ENCODE measurements at places on chromosomes 13 and 19.
A peak's percentile ranks its signal among the peaks of the same experiment; 100 is the strongest.

DNA sequence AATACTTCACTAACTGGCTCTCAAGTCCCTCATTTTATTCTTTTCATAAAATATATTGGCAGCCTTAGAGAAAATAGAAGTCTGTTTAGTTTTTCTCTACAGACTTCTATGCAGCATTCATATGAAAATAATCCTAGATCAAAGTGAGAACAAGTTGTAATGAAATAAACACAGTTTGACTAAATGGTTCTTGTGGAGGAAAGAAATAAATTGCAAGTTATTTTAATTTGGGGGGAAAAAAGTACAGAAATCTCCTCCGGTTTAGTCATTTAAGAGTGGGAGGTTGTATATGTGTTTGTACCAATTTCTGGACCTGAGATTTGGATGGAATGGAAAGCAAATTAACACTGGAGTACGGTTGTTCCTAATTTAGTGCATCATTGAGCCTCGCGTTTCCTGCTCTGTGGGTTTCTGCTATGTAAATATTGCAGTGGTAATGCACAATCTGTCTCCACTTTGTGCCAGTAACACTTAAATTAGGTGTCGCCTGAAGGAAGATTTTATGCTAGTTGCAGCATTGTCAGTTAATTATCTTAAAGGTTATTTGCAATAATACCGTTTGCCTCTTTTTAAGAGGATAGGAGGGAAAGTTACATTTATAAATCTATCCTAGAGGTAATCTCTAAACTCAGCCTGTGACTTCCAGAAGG is 100.2 kb downstream of the ZIC5 start:
- DNase-seq = no peak

- peak; percentile 54 for DNase-seq
Measured at GRCh38 chr13:85665286-85665685, 133.9 kb downstream of the SLITRK6 start.

DNA sequence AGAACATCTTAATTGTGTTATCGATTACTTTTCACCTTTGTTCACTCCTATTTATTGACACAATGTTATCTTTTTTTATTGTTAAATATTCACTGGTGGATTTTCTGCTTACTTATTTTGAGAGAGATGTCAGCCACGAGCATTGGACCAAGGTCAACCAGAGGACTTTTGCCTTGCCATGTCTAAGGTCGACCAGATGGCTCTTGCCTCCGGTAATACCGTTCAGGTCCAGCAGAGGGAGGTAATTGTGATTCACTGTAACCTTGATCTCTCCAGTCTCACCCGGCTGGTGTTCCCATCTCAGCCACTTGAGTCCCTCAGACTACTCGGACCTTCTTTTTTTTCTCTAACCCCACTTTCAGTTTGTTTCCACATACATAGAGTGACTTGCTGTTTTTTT is 1438.1 kb downstream of the UQCRFS1 start:
- peak; percentile 2 for DNase-seq

GRCh38 chr13:60945396-60945795 is 470.3 kb downstream of the PCDH20 start:
- no peak for DNase-seq

DNA sequence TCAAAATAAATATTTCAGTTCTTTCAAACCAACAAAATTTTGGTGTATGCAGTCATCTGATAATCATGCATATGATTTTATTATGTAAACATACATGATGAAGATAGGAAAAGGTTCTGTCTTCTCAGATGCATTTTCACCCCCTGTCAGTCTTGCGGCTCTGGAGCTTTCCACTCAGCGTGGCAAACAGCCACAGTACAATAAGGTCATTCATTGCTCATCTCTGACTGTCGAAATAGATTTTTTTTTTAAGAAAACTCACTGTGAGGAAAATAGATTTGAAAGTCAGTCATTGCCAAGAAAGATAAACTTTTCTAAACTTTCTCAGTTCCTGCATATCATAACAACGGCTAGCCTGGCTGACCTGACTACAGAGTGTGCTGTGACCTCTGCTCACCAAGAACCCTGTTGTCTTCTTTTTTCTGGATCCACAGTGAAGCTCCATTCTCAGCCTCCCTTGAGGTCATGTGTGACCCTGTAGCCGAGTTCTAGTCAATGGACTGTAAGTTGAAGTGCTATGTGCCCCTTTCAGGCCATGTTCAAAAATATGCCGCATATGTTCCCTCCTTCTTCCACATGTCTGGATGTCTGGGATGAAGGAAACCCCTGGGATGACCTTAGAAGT is 519.6 kb downstream of the KLF5 start:
- DNase-seq = no peak

GRCh38 chr13:75787249-75787928 is 151.3 kb downstream of the LMO7 start:
- peak; percentile 76 for DNase-seq

- no peak for DNase-seq
Measured at GRCh38 chr19:14377883-14378328, 3.3 kb upstream of the ADGRE5 start.

DNA sequence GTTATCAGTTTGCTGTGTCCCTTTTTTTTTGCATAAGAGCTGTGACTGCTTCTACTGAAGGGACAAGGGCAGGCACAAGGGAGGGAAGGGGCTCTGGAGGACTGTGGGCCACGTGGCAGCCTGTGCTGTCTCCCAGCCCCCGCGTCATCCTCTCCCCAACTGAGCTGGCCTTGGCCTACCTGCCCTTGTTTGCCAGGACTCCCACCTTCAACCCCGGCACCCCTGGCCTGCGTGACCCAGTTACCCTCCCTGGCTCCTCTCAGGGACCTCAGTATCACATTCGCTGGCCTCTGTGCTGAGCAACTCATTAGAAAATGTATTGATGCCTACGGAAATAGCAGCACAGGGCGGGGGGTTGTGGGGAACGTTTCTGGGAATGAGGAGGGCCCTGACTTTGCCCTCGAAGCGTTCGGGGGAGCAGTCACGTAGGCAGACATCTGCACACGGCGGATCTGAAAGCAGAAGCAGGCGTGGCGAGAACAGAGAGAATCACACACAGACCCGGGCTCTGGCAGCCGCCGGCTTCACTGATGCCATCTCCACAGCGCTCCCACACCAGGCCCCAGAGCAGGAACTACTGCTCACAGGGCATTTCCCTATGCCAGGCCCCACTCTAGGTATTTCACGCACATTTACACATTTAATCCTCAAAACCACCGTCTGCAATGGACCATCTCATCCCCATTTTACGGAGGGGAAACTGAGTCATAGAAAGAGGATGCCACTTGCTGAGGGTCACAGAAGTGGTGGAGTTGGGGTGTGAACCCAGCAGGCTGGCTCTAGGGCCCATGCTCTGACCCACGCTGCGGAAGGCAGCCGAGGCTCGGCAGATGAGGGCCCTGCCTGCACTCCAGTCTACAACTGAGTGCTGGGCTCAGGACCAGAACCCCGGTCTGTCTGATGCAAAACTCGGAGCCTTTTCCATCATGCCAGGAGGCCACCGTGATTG is 5.7 kb upstream of the ATF5 start:
- no peak for DNase-seq

- DNase-seq = no peak
Measured at GRCh38 chr13:41974262-41974900, 13.5 kb upstream of the VWA8 start.

- DNase-seq = no peak
Measured at GRCh38 chr13:82257790-82258507, 1624.3 kb downstream of the SLITRK1 start.

All from fibroblast of skin of right biceps (primary cell).